ENCODE measurements at places on chromosomes 6 and 20.

DNA sequence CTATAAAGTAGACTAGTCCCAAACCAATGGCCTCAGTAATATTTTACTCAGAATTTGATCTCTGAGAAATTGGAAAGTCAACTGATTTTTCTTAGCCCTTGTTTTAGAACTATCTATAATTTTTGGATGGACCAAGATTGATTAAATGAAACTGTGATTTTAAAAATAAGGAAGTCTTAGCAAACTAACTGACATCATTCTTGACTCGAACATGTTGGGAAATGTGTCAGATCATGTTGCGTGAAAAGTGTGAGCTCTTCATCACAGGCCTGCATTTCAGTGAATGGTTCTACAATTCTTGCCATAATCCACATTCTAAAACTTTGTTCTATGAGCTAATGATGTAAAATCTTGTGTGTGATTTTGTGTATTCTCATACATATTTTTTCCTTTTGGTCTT, 11.0 kb downstream of the TNFAIP3 start:
- DNase-seq: no peak

GRCh38 chr6:30981942-30982772, 1.4 kb upstream of the MUC21 start:
- DNase-seq: peak; percentile 26

DNA sequence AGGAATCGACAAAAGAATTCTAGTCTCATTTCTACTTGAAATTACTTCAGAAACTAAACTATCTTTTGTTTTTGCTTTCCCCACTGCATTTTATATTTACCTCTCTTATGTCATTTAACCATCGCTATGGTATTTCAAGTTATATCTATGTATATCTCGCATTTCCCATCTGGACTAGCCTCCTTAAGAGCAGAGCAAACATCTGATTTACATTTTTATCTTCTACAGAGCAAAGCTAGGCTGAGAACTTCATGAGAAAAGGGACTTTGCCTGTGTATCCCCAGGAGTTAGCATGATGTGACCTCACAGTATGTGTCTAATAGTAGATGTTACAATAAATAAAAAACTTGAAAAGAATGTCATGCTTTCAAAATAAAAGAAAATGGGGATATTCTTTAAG, 201.2 kb downstream of the PTPRK start:
- DNase-seq: no peak

DNA sequence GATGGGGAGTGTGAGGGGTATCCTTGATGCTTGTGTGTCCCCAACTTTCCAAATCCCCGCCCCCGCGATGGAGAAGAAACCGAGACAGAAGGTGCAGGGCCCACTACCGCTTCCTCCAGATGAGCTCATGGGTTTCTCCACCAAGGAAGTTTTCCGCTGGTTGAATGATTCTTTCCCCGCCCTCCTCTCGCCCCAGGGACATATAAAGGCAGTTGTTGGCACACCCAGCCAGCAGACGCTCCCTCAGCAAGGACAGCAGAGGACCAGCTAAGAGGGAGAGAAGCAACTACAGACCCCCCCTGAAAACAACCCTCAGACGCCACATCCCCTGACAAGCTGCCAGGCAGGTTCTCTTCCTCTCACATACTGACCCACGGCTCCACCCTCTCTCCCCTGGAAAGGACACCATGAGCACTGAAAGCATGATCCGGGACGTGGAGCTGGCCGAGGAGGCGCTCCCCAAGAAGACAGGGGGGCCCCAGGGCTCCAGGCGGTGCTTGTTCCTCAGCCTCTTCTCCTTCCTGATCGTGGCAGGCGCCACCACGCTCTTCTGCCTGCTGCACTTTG, at the start of gene TNF:
Gene TNF (plus strand): TSS at position 231 of the 567 bp plus-strand sequence. CDS start 177 bp downstream, at position 408.
- no peak for DNase-seq

- DNase-seq: no peak
Measured at GRCh38 chr6:72784071-72784470, 162.2 kb downstream of the KCNQ5 start.

DNA sequence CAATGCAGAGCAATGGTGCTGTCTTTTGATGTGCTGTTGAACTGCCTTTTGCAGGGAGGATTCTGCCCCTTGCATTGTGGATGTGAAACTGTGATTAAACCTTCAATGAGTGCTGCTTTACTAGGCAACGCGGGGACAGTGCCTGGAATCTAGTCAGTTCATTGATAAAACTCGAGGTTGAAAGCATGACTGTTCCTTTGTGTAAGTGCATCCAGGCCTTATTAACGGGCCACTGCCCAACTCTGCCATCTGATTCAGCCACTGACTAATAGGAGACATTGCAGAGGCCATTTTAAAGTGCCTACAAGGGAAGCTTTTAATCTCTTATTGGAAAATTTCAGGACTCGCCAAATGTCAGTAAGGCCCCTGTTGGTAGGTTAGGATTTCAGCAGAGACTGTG, 49.3 kb downstream of the SLC35F1 start:
- DNase-seq: no peak

- no peak for DNase-seq
Measured at GRCh38 chr6:12271997-12272396, 18.2 kb upstream of the EDN1 start.

- DNase-seq: no peak
Measured at GRCh38 chr20:39943336-39943735, 745.7 kb downstream of the MAFB start.

GRCh38 chr20:64104667-64105451, 2.5 kb downstream of the NPBWR2 start:
- DNase-seq: no peak

DNA sequence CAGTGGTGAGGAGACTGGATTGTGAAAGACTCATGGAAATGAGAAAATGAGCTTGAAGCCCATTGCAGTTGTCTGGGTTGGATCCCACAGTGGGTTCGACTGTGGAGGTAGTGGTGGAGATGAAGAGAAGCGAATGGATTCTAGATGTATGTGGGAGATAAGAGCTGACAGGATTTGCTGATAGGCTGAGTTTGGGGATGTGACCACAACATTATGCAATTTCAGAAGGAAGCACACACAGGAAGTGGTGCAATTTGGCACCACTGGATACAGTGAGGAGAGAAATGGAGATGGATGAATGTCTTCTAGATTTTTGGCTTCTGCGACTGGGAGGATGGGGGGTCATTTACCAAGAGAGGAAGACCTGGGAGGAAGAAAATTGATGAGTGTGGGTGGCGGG, 64.4 kb upstream of the MAFB start:
- no peak for DNase-seq

DNA sequence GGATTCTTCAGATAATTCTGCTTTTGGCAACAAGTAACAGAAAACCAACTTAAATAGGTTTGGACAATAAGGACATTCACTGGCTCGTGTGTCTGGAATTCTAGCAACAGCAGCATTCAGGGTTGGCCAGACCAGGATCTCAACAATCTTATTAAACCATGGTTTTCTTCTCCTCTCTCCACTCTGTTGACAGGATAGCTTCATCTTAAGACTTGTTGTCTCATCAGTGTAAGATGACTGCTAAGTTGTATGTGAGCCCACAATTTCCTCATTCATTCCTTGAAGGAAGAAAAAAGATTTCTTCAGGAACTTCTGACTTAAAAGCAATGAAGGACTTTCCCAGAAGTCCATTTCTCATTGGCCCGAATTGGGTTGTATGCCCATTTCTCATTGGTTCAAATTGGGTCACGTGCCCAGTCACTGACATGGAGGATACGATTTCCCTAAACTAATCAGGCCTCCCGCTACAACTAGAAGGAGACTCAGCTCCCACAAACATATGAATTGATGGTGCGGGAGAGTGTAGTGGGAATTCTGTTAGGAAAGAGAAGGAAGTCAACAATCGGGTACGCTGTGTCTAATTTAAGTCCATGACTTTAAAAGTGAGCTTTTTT, 83.7 kb downstream of the SLC22A3 start:
- no peak for DNase-seq

DNA sequence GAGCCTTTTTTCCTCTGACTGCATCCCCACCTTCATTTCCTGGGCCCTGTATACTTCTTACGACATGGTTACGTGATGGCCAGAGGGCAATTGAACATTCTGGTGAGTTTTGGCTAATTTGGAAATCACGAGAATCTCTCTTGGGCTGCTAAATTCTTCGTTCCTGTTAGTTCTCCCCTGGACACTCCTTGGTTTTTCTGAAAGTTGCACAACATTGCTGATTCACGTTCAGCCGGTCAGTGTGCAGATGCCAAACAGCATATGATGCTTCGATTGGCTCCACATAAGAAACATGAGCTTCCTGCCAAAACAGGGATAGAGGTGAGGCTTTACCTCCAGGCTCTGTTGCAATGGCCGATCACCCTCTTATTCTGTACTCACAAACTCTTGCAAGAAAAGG, 119.4 kb upstream of the LY86 start:
- DNase-seq: no peak

- no peak for DNase-seq
Measured at GRCh38 chr6:10390495-10391298, 24.2 kb downstream of the TFAP2A start.

- DNase-seq: no peak
Measured at GRCh38 chr20:4509825-4510522, 211.7 kb upstream of the PRND start.

- DNase-seq: peak; percentile 95
Measured at GRCh38 chr6:63527658-63528514, 44.4 kb upstream of the LOC128125822 start.

GRCh38 chr6:7561153-7561964, 19.9 kb downstream of the DSP start:
- DNase-seq: no peak

DNA sequence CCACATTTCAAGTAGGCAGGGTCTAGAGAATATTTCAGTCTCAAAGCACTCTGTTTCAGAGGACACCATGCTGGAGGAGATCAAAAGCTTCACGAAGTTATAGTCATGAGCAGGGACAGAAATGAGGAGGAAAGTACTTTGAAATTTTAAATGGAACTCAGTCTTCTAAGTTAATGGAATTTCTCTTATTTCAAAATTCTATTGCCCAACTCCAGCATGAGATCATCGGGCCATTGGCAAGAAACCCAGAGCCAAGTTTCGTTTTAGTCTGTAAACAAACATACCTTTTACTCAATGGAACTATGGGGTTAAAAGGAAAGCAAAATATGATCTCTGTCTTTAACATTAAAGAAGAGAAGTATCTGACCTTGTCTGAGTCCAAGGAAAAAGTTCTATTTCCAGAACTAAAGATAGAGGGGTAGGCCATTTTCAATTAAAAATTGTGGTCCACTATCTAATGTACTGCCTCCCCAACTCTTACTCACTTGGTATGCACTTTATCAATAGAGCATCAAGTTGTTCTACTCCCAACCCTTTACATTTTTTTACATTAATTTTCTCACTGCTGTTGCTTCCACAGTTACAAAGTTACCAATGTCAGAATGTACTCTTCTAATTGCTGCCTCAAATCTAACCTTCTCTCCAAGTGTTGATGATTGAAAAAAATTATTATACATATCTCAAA, 235.3 kb upstream of the NRSN1 start:
- DNase-seq: peak; percentile 29

DNA sequence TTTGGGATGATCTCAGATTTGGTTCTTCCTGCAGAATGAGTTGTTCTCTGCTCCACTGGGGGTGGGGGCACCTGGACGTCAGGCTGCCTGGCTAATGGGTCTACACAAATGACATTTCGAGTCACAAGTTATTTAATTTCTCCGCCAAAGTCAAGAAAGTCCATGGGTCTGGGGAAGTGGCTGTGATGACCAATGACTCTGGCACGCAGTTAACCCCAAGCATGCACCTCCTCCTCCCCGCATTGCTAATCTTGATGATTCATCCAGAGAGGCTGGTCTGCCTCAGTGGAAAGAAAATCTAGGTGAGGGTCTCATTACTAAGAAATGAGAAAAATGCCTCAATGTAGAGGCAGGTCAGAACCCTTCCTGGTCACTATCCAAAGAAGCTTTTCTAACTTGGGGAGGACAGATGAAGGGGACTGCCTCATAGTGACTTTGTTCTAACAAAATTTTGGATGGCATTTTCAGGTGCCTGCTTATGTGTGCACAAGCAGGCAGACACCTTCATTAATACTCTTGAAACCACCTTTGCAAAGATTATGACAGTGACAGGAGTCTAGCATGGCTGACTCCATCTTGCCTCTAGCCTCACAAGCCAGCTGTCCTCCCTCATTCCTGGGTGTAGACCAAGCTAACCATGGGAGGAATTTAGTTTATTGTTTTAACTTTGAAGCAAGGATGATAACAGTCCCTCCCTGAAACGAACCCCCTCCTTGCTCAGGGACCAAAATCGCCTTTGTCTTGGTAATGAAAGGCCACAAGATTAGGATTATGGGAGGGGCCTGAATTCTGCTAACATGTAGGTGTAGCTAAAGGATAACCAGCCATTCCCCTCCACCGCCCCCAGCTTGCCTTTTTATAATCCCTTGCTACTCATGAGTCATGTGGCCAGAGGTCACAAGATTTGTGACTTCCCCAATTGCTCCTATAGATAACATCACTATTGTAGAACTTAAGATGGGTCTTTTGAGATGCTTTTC, 98.6 kb upstream of the MRPS10 start:
- peak; percentile 76 for DNase-seq

- no peak for DNase-seq
Measured at GRCh38 chr6:16450821-16451220, 212.4 kb downstream of the GMPR start.

- no peak for DNase-seq
Measured at GRCh38 chr6:155212106-155212505, 51.7 kb upstream of the CLDN20 start.

- no peak for DNase-seq
Measured at GRCh38 chr6:140897349-140897748, 1235.4 kb upstream of the GJE1 start.

DNA sequence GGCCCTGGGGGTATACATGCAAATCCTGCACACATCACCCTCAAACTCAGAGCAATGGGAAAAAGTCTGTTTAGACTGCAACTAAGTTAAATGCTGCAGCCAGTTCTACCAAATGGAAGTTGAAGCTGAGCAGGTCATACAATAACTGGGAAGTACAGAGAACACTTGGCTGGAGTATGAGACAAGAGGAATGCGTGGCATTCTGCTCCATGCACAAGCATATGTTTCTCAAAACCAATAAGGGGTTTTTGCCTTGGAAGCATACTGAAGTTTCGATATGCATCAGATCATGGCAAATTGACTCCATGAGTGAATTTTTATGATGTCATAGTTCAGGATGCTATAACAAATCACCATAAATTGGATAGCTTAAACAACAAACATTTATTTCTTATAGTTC, 193.8 kb downstream of the COL12A1 start:
- no peak for DNase-seq

DNA sequence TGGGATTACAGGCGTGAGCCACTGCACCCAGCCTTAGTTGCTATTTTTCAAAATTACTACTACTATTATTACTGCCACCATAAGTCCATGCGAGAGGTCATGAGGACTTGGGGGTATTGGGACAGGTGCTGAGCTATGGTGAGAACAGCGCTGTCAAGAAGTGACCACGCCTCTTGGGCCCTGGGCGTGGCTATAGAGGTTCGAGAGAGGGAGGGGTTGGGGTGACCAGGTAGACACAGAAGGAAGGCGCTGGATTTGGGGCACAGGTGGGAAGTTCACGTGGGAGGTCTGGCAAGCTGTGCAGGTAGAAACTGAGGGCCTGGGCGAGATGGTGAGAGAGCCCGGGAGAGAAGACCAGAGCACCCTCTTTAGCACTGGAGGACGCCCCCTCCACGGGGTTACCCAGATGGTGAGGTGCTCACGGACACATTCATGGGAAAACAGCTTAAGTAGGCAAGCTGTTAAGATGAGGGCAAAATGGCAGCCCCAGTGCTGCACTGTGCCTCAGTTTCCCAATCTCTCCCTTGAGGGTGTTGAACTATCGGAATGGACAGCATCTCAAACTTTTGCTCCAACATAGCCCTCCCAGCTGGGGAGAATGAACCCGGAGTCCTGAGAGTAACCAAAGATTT, 61.0 kb downstream of the RAB44 start:
- DNase-seq: no peak

Measured in fibroblast of the conjunctiva (primary cell).